Activated CD4-positive, alpha-beta T cell treated with anti-CD3 and anti-CD28 coated beads, Interleukin-2, amount 50 U/mL, for 24 hours (primary cell): ENCODE measurements at places on chromosomes 12 and 14.

DNA sequence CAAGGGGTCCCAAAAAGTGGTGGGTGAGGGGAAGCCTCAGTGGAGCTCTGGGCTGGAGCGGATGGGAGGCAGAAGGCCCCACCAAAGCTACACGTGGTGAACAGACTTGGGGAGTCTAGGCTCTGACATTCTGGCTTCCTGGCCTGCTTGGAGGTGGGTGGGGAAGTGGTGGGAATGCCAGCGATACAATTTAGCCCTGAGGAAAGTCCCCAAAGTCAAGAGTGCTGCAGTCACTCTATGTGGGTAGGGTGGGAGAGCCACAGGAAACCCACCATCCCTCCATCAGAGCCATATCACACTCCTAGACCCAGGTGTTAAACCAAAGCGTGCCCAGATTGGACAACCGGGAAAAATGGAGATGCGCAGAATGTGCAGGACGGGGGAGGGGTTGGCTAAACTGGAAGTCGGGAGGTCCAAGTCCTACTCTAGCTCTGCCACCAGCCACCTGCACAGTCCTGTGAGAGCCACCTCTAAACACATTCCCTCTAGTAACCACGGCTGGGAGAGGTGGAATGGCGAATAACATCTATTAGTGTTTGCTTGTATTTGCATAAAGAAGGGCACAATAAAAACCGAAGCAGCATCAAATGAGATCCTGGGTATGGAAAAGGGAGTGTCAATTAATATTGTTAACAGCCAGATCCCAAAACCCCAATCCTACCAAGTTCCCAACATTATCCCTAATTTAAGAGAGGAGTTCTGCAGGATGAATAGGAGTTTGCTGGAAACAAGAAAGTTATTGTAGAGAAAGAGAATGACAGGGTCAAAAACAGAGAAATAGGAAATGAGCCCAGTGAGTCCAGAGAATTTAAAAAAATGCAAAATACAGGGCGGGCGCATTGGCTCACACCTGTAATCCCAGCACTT, 14.0 kb upstream of the CD9 start:
- DNase-seq, result no peak

DNA sequence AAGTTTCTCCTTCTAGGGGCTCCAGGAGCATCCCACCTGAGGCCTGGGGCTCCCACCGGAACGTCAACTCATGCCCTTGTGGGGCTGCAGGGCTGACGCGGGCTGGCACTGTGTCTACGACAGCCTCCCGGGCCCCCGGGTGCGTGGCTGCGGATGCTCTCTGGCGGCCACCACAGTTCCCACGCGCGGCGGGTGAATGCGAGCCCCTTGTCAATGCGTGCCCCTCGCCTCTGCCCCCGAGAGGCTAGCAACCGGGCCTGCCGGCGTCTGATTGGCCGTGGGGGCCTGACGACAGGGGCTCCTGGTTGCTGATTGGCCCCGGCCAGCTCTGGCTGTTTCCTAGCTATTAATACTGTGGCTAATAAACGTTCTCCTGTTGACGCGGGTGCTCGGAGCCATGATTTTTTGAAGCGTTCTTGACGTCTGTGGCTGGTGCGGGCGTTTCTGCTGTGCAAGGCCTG, 1.8 kb upstream of the MEG3 start:
- DNase-seq, result no peak

DNA sequence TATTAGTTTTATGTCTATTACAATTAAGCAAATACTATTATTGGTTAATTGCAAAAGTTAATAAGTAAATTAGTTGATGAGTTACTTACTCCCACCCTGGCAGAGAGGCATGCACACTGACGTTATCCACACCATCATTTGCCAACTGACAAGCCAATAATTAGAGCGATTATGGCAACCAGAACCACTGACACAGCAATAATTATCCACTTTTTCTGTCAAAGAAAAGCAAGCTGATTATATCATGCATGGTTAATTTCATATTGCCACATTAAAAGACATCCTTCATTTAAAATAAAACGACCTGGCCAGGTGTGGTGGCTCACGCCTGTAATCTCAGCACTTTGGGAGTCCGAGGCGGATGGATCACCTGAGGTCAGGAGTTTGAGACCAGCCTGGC, 43.1 kb downstream of the STX2 start:
- DNase-seq, result no peak

DNA sequence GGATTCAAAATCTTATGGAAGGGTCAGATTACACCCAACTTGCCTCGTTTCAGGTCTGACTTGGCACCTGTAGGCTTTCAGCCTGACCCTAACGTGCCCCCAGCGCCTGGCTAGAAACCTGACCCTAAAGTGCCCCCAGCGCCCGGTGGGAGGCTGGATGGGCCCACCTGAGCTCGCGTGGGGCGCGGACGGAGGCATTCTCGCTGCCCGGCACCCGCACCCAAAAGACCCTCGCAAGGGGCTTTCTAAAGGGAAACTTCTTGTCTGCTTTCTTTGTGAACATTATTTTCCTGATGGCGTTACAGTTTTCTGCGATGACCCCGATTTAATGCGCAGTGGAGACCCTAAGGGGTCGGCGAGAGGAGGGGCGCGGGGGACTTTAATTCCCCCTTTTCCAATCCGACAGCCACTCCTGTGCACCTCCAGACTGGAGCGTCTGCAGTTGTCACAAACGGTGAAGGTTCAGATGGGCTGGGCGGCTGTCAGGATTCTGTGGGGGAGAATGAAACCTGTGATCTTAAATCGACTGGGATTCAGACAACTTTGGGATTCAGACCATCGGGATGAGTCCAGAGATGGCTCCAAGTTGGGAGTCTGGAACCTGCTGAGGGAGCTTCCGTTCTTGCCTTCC, 751 bp upstream of the HRK start:
- DNase-seq, result no peak

GRCh38 chr14:102424923-102425322, 62.2 kb downstream of the TECPR2 start:
- no peak for DNase-seq

- DNase-seq, result no peak
These were observed 45.5 kb downstream of the PPM1A start for GRCh38 chr14:60294411-60295069.

- no peak for DNase-seq
These were observed 10.1 kb downstream of the KDM2B start for GRCh38 chr12:121570467-121571283.

- no peak for DNase-seq
These were observed 162.8 kb downstream of the MON2 start for GRCh38 chr12:62629413-62629812.

DNA sequence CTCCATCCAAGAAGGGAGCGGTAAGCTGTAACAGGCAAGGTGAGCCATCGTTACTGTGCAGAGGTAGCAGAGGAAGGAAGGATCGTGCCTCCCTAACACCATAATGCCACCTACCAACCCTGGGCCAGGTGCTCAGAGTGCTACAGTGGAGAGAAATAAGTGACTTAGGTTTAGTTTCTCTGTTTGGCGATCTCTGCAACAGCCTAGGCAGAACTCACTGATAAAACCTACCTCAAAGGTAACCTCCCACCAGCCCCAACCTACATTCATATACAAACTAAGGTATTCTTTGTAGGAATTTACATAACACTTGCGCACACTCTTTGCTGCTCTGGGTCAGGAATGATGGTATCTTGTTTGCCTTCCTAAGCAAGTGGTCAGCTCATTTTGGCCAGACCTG, 93.4 kb upstream of the TMEM132D start:
- DNase-seq, result no peak

- no peak for DNase-seq
These were observed 20.1 kb upstream of the TIGAR start for GRCh38 chr12:4300883-4301282.

DNA sequence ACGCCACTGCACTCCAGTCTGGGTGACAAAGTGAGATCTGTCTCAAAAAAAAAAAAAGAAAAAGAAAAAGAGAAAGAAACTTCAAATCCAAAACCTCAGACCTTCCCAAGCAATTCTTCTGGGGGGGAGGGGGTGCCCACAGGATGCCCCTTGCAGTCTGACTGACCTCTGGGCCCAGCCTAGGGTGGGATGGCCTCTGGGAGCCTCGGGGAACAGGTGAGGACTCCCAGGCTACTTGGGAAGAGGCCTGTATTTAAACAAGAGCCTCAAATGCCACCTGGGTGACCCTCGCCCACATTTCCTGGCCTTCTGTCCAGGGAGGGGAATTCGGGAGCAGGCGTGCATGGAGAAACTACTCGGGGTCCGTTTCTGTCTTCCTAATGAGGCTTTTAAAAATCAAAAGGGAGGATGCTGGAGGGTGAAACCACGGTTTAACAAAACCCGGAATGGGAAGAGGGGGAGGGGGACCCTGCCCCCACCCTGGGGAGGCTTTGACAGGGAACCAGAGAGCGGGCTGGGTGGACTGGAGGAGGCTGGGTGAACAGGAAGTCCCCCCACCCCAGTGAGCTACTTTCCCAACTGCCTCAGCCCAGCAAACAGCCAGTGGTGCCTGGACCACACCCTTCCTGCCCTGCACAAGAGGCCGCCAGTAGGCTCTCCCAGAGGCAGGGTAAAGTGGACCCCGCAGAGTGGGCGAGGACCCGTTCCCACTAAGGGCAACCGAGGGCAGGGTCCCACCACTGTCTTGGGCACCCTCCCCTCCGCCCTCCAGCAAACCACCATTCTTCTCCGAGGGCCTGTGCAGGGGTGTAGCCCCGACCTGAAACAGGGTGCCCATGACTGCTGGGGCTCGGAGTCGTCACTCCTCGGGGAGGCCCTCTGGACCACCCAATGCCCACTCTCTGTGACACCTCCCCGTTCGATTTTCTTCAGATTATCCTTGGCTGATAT, 1.5 kb upstream of the FBRSL1 start:
- DNase-seq, result no peak

DNA sequence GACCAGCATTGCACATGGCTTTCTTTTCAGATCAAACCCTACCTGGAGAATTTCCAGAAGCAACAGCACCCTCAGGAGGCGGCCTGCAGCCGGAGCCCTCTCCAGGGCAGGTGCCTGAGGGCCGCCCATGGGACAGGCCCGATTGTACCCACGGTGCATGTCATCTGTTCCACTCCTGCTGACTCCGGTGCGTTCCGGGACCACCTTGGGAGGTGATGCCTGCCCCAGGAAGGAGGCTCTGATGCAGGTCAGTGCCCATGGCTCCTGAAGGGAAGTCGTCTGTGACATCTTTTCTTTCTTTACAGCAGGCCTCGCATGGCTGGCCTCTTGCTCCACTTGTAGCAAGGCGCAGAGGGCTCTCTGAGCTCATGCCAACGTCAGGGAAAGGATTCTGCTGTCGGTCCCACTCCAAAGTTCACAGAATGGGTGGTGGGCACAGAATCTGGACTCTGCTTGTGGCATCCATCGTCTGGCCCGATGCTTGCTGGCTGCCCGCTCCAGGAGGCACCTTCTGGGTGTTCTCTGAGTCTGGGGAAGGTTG, 160.7 kb upstream of the RTL1 start:
- no peak for DNase-seq

DNA sequence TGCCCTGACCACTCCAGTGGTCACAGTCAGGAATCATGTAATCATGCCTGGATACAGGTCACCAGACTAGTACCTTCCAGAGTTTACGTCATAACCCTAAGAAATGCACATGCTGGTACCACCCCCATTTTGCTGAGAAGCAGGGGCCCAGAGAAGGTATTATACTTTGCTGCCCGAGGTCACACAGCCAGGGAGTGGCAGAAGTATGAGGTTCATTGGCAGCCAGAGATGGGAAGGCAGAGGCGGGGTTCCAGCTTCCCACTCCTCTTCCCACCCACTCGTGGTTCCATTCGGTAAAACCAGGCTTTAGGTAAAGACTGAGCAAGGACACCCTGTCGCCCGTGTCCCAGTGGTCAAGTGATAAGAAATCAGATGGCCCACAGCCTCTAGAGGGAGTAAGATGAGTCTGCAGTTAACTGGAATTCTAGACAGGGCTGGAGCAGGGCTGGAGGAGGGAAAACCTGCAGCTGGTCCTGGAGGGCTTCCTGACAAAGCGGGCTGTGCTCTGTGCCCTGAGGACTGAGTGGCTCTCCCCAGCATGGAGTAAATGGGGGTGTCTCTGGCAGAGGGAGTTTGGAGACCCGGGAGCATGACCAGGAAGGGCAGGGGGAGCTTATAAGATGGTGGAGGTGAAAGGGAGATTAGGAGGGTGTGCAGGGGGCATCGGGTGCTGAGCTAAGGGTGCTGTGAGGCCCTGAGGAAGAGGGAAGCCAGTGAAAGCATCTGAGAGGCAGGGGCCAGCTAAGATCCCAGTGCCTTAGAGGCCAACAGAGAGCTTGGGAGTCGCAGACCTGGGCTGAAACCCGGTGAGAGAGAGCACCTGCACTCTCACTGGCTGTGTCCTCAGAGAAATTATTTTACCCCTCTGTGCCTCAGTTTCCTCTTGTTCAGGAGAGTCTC, 5.7 kb downstream of the FAM222A start:
- no peak for DNase-seq

GRCh38 chr14:84404246-84404645, 1125.7 kb upstream of the FLRT2 start:
- no peak for DNase-seq

DNA sequence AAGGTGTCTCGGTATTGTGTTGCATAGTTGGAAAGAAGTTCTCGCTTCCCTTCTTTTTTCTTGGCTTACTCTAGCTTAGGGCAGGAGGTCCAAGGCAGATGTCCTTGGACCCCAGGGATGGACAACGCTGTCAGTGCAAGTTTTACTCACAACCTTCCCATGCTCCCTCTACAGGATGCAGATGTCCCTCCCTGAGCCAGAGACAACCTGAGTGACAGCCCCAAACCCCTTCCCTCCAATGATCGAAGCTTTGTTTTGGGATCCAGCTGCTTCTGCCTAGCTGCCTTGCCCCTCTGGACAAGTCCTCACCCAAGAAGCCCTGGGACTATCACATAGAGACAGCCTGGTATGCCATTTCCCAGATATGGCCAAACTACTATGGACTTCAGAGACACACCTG, 112.0 kb upstream of the RAP1B start:
- DNase-seq, result no peak

DNA sequence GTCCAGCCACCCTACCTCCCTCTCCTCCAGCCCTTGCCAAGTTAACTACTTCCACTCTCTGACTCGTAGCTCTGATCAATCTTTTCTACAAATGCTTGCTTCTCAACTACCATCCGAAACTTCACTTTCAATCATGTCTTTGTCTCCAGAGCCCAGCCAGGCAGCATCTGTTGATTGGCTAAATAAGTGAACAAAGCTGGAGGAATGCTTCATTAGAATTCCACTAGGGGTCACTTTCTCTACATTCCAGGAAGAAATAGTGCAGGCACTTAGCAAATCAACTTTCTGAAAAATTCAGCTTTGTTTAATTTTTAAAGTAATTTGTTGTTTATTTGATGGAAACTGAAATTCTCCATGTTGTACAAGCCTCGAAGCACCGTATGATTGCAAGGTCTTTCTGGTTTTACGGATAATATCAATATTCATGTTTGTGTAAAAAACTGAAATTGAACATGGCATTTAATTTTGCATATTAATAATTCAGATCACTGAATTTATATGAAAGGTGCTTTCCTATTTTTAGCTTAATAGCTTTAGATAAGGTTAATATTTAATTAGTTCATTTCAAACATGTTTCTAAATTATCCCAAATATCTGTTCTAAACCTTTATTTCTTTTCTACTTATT, 32.4 kb upstream of the HELB start:
- DNase-seq, result no peak

DNA sequence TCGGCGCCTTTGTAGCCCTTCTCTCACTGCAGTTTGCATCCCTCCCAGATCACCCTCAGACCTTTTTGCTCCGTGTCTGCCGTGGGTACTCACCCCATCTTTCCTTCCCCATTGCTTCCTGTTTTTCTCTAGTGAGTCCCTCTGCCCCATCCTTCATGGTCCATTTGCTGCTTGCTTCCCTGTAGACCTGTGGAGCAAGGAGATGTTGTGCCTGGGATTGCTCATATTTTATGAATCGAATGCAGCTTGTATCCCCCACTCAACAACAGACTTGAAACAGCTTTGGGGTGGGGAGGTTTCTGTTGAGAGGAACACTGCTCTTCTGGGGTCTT, 661 bp downstream of the DENR start:
- no peak for DNase-seq
